HT1080 (cell line): ENCODE measurements at places on chromosomes 7 and 10.

DNA sequence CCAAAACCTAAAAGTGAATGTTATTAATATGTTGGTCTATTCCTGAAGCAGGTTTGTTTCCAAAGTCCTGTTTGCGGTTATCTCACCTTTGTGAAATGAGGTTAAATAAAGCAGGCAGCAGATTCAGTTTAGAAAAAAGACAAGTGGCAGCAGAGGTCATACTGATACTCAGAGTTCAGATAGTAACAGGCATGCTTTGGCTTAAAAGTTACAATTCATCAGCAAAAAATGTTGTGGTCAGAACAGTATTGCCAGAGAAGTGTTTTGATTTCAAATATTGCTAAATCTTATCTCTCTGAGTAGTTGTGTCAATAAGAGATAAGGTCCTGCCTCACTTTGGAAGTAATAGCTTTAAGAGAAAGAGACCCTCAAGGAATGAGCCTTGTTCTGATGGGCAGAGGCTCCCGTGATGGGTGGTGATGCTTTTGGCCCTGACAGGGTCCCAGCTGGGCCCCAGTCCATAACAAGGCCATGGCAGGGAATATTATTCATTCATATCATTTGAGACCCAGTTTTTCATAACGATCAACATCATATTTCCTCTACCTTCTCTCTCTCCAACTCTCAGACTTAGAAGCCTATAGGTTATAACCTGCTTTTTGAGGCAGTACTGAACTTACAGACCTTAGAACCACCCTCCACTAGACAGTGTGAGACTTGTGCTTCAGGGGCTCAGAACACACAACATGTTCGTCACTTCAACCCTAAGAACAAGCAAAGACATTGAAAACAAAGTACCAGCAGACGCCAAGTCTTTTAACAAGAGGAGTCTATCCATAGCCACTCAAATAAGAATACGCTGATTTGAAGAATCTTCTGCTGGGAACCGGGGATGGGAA, 58.5 kb upstream of the AHR start:
- peak; percentile 51 for DNase-seq

DNA sequence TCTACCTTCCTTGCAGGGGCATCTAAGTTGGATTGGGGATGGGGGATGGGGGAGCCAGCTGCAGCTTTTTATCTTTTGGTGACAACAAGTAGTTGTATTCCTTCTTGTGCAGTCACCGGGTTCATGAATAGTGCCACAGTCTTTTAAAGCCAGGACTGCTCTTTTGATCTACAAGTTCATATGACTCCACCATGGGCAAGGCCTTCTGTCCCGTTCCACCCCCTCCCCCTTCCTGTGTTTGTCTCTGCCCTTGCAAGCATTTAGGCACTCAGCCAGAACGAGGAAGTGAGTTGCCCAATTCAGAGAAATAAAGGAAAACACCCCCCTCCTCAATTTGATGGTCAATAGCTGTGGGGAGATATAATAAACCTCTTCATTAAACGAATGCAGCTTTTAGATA, 44.8 kb upstream of the EGR2 start:
- DNase-seq: no peak

DNA sequence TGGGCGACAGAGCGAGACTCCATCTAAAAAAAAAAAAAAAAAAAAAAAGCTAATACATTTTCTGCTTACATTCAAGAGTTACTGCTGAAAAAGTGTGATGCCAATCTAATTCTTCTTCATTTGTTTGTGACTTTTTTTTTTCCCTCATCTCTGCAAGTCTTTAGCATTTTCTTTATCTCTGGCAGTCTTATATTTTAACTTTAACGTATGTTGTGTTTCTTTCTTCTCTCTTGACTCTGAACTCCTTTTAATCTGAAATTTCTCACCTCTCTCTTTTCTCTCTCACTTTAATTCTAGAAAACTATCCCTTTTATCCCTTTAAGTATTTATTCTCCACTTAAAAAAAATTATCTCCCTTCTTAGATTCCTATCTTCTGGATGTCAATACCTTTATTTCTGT, 146.5 kb downstream of the JMJD1C start:
- no peak for DNase-seq

- DNase-seq: peak; percentile 70
Measured at GRCh38 chr10:84613336-84614021, 285.1 kb downstream of the CCSER2 start.

- DNase-seq: no peak
Measured at GRCh38 chr7:1899951-1900762, 230.1 kb downstream of the ELFN1 start.

- peak; percentile 13 for DNase-seq
Measured at GRCh38 chr10:26937371-26937770, 76.6 kb upstream of the ABI1 start.

- no peak for DNase-seq
Measured at GRCh38 chr7:13979671-13980435, 9.6 kb downstream of the ETV1 start.

- no peak for DNase-seq
Measured at GRCh38 chr7:140697447-140698143, 1.1 kb downstream of the NDUFB2 start.
